Amygdala (tissue), 56 donors: ENCODE measurements at places on chromosomes 16 and 17.

DNA sequence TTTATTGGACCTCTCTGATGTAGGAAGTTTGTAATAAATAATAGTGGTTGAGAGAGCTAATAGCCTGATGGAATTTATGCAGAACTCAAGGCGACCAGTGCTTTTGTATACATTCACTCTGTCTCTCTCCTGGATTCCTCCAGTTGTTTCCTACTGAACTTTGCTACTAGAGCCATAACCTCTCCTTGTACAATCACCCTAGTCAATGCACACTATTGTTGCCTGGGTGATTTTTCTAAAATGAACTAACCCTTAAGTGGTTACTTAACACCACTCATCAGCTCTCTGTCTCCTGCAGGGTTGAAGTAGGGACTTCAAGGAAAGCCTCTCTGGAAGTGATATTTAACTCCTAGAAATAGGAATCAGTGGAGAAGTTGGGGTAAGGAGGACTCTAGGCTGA is 9.7 kb downstream of the PHKB start:
- DNase-seq: no peak

DNA sequence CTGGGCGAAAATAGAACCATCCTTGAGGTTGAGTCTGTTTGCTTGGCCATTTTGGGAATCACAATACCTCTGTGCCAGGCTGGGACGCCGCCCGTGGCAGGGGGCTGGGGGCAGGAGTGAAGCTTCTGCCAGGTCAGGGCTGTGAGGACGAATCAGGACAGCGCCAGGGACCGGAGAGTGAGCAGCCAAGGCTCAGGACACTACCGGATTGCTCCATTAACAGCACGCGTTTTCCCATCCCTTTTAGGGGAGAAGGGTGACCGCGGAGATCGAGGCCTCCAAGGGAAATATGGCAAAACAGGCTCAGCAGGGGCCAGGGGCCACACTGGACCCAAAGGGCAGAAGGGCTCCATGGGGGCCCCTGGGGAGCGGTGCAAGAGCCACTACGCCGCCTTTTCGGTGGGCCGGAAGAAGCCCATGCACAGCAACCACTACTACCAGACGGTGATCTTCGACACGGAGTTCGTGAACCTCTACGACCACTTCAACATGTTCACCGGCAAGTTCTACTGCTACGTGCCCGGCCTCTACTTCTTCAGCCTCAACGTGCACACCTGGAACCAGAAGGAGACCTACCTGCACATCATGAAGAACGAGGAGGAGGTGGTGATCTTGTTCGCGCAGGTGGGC is 23.4 kb downstream of the C1QTNF1 start:
- DNase-seq: no peak

GRCh38 chr17:80645706-80646325 is 101.2 kb downstream of the RPTOR start:
- no peak for DNase-seq

GRCh38 chr17:48378238-48378637 is 51.8 kb downstream of the SKAP1 start:
- DNase-seq: no peak

DNA sequence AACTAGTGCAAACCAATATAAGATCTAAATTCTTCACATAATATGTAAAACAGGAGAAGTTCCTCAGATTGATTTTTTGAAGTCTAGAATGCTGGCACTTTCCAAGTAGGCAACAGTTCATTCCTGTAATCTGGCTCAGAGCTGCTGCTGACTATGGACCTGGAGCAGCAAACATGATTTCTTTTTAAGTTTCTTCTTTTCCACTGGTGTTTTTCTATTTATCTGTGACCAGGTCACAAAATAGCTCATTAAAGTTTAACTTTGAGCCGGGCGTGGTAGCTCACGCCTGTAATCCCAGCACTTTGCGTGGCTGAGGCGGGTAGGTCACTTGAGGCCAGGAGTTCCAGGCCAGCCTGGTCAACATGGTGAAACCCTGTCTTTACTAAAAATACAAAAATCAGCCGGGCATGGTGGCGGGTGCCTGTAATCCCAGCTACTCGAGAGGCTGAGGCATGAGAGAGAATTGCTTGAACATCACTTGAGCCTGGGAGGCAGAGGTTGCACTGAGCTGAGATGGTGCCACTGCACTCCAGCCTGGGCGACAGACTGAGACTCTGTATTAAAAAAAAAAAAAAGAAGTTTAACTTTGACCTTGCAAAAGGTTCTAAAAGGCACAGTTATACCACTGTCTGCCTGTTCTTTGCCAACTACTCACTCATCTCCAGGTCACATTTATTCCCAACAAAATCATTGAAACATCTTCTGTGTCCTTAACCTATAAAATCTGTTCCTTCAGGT is 29.4 kb upstream of the SLC13A2 start:
- no peak for DNase-seq

GRCh38 chr16:67372664-67373063 is 20.6 kb downstream of the TPPP3 start:
- no peak for DNase-seq

- DNase-seq: no peak
These were observed 22.5 kb downstream of the CENPX start for GRCh38 chr17:81999976-82000802.

- no peak for DNase-seq
These were observed 13.8 kb downstream of the PITPNM3 start for GRCh38 chr17:6542577-6542976.

GRCh38 chr17:57760046-57760445 is 14.9 kb upstream of the CCDC182 start:
- no peak for DNase-seq

- DNase-seq: no peak
These were observed 656 bp upstream of the GEMIN4 start for GRCh38 chr17:752620-753219.

- DNase-seq: no peak
These were observed 116.6 kb upstream of the SALL1 start for GRCh38 chr16:51267681-51268080.

- DNase-seq: peak; percentile 52
These were observed 7.2 kb downstream of the SRCIN1 start for GRCh38 chr17:38598536-38598935.

- no peak for DNase-seq
These were observed 16.8 kb upstream of the DRG2 start for GRCh38 chr17:18070861-18071340.

DNA sequence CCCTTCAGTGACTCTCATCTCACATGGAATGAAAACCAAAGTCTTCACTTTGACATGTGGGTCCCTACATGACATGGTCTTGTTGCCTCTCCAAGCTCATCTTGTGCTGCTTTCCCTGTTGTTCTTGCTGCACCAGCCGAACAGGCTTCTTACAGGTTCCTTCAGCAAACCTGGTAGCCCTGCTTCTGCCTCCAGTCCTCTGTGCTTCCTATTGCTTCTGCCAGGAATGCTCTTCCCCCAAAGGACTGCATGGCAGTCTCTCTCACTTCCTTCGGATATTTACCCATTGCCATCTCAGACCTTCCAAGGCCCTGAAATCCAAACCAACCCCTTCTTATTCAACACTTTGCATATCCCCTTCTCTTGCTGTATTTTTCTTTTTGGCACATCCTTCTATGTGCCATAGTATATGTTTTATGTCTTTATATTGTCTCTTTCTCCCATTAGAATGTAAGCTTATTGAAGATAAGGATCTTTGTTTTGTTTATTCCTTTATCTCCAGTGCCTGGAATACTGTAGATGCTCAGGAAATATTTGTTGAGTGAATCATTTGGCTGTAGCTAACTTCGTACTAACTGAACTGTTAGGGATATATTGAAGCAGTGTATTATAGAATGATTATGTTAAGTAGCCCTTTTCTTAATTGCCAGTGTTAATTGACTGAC is 57.9 kb upstream of the SLC12A3 start:
- no peak for DNase-seq

GRCh38 chr16:81442220-81442915 is 2.2 kb upstream of the CMIP start:
- no peak for DNase-seq

GRCh38 chr17:57655553-57655952 is 89.5 kb downstream of the CCDC182 start:
- no peak for DNase-seq

DNA sequence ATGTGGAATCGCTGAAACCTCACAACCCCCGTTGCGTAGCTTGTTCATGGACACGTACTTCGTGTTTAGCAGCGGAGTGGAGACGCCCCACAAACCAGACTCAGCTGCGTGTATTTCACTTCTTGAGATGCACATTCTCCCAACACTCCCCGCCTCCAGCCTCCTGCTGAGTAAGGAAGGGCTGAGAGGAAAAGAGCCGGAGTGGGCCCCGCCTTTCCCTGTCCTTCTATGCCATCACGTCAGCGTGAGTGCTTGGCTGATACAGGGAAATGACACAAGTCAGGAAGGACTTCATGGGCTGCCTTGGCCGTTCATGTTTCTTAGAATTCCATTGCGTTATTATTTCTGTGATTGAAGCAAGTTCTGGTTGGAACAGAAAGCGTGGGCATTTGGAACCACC is 68.6 kb upstream of the CBX4 start:
- no peak for DNase-seq

GRCh38 chr16:4949986-4950385 is 8.1 kb upstream of the SEC14L5 start:
- no peak for DNase-seq

DNA sequence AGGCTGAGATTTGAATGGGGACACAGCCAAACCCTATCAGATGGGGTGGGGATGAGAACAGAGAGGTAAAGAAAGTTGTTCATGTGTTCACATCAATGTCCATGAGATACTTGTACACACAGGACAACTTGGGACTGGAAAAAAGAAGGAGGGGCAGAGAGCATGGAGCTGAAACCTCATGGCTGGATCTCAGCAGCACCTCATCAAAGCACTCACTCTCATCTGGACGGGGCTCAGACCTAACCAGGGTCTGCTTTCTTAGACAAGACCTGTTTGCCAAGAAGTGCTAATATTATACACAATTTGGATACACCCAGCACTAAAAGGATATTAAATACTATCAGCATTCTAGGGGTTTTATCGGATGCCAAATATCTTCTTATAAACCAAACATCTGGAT is 399.8 kb downstream of the SLC39A11 start:
- DNase-seq: no peak

GRCh38 chr16:15493466-15494180 is 59.2 kb downstream of the BMERB1 start:
- DNase-seq: no peak

DNA sequence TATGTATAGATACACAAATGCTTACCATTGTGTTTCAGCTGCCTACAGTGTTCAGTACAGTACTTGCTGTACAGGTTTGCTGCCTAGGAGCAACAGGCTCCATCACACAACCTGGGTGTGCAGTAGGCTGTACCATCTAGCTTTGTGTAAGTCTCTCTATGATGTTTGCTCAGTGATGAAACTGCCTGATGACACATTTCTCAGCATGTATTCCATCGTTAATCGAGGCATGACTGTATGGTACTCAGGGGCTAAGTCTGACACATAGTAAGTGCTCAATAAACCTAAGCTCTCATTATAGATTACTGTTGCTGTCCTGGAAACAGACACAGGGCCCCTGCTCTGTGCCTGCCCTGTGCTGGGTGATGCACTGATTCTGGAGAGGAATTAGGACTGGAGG is 18.1 kb downstream of the KCNJ12 start:
- DNase-seq: no peak

- no peak for DNase-seq
These were observed 25.8 kb upstream of the HLF start for GRCh38 chr17:55238931-55239297.
